ENCODE measurements at places on chromosomes 12 and 14.
A peak's percentile ranks its signal among the peaks of the same experiment; 100 is the strongest.

DNA sequence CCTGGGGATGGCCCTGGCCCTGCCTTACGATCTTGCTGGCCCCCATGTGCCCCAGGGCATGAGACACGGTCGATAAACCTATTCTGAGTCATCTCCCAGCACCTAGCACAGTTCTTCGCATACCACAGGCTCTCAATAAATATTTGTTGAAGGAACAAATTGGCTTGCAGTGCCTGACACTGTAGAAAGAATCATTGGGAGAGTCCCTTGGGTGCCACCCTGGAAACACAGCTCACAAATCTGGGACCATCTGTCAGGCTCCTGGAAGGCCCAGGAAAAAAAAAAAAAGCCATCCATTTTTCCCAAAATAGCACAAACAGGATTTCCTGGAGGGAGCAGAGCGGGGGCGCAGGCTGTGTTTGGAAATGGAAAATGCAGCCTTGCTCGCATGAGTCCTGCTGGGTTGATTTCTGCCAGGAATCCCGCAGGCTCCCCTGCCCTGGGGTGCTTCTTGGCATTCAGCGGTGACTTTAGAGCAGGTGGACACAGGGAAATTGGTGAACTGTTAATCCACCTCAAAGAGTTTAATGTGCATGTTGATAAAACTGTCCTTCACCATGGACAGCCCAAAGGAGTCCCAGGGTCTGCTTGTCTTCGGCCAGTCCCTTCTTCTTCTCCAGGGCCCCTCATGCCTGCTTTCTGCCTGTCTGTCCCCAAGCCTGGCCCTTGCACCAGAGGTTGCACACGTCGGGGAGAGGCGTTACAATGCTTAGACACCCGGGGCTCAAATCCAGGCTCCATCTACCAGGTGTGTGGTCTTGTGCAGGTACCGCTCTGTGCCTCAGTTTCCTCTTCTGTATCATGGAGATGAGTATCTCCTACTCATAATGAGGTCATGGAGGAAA is 106.1 kb upstream of the RFLNA start:
- DNase-seq: no peak

DNA sequence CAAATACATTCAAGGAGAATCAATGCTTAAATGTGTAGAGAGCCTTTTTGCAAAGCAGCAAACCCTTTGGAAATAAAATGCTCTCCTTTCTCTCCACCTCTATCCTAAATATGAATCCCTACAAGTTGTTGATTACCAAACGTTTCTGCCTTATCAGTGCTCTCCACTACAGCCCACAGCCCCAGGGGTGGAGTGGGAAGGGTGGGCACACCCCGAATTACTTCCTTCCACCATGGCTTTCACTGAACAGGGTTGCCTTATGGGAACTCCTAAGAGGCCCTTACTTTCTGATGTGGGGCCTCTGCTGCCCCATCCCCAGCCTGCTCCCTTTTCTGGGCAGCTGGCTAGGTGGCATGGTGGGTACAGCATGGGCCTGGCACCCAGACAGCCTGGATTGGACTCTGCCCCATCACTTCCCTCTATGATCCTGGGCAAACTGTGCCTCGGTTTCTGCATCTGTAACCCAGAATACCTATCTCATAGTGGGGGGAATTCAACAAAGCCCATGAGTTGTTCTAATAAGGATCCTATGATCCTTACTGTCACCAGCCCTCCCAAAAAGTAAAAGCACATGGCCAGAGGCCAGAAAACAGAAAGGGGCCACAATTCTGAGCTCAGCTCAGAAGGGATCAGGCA is 16.1 kb downstream of the AK7 start:
- DNase-seq: no peak

- DNase-seq: no peak
These were observed 314.8 kb upstream of the FKBP4 start for GRCh38 chr12:2479851-2480535.

GRCh38 chr12:52884526-52885293 is 20.2 kb downstream of the KRT8 start:
- DNase-seq: peak; percentile 77

DNA sequence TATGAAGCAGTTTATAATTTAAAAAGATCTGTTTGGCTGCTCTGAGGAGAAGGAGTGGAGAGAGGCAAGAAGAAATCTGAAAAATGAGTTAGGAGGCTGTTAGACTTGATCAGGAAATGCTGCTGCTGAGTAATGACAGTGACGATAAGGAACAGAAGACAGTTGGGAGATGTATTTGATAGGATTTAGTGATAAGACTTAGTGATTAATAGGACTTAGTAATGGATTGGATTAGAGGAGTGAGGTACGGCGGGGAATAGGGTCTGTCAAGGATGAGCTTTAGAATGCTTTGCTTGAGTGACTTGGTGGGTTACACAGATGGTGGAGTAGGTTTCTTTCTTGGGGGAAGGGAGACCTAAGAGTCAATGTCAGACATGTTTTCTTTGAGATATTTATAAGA is 31.7 kb downstream of the UNC79 start:
- DNase-seq: no peak

DNA sequence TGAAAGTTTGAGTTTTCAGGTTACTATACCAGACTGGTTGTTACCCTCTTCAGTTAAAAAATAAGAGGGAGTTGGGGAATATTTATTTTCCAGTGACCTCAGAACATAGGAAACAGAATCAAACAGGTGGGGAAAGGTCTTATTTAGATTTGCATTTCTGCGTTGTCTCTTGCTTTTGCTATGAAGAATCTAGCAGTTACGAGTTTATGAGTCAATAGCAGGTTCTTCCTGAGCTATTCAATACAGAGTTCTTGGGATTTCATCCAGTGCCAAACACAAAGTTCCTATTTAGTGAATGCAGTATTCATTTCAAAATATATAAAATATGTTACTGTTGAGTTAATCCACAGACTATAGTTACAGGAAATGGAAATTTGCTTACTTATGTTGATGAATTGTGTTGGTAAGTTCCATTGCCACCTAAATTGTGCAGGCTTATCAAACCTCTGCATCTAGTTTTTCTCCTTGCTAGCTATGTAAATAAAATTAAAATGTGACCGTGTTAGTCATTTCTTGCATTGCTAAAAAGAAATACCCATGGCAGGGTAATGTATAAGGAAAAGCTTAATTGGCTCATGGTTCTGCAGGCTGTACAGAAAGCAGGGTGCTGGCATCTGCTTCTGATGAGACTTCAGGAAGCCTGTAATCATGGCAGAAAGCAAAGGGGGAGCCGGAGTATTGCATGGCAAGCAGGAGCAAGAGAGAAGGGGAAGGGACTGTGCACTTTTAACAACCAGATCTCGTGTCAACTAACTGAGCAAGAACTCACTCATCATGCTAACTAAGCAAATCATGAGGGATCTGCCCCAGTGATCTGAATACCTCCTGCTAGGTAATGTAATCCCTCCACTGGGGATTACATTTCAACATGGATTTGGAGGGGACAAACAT is 110.2 kb downstream of the KTN1 start:
- DNase-seq: no peak

DNA sequence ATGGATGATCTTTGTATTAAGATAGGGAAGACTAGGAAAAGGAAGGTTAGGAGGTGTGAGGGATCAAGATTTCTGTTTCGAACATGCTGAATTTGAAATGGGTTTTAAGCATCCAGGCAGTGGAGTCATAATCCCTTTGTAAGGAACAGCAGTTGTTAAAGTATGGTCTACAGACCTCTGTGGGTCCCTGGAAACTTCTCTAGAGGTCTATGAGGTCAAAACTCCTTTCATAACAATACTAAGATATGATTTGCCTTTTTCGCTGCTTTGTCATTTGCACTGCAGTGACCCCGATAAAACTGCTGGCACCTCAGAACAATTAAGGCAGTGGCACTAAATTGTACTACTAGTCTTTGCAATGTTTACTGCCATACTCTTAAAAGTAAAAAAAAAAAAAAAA is 1.5 kb downstream of the RAD51AP1 start:
- no peak for DNase-seq

GRCh38 chr14:70643967-70644366 is 2.3 kb downstream of the TTC9 start:
- DNase-seq: no peak

DNA sequence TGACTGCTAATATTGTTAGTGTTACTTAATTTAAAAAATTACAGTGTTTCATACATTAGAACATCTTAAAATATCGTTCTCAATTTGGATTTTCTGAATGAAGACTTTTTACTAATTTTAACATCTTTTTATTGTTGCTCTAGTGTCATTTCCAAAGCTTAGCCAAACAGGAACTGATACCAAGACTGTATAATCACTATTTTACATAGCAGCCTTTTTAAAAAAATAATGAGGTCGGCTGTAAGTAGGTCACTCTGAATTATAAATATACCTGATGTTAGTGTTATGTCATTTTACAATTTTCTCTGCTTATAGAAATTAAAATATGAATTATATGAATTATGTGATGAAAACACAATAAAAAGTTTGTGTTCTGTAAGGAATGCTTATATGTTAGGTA is 321.5 kb downstream of the TMEM117 start:
- DNase-seq: no peak

DNA sequence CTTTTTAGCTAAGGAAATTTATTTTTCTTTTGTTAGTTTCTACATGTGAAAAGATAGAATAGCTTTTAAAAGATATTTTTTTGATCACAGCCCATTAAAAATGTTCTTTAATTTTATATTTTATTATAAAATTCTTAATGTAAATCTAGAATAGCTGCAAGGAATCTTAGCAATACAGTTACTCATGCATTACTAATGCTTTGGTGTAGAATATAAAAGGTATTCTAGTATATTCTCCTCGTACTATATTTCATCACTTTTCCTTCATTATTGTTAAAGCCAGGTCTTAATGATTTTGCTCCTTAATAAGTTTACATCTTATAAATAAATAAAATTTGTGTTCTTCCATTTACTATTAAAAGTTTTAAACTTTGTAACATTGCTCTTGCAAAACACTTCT is 82.6 kb downstream of the MNAT1 start:
- no peak for DNase-seq

GRCh38 chr12:124842800-124843510 is 20.7 kb downstream of the SCARB1 start:
- no peak for DNase-seq
